ENCODE measurements at places on chromosomes 4 and X. TPM values are rescaled to one million over a fixed set of nuclear protein-coding genes. Genes with fewer than 3 reads are reported as not detected.

MAOA gene
- 0.74 TPM for total RNA-seq

SPOCK3 gene
- 3.0 TPM for total RNA-seq

SPACA5 gene
- total RNA-seq, result not detected

QDPR gene
- total RNA-seq, result 47.3 TPM

TKTL2 gene
- not detected for total RNA-seq

ASB12 gene
- not detected for total RNA-seq

TMPRSS11F gene
- not detected for total RNA-seq

GRCh38 chr4:41169256-41169800 lies 45.0 kb downstream of the APBB2 start:
- no peaks in the 10 kb centered on the region for H3K27me3 ChIP-seq
- H3K4me1 ChIP-seq, result peaks cover 50% of the 10 kb centered on the region
- no peak for DNase-seq
- H3K4me3 ChIP-seq, result no peak overlapping the region

- no peak overlapping the region for H3K27ac ChIP-seq
- no peaks in the 10 kb centered on the region for H3K36me3 ChIP-seq
- H3K4me1 ChIP-seq, result peaks cover 12% of the 10 kb centered on the region
Measured at GRCh38 chr4:169859366-169860216, 101.8 kb upstream of the HPF1 start.

- no peaks in the 10 kb centered on the region for H3K4me1 ChIP-seq
- no peak overlapping the region for H3K4me3 ChIP-seq
- no peaks in the 10 kb centered on the region for H3K27me3 ChIP-seq
- no peak overlapping the region for H3K27ac ChIP-seq
- DNase-seq, result no peak
- H3K36me3 ChIP-seq, result no peaks in the 10 kb centered on the region
Measured at GRCh38 chr4:156111686-156112085, 158.0 kb upstream of the CTSO start.

DNA sequence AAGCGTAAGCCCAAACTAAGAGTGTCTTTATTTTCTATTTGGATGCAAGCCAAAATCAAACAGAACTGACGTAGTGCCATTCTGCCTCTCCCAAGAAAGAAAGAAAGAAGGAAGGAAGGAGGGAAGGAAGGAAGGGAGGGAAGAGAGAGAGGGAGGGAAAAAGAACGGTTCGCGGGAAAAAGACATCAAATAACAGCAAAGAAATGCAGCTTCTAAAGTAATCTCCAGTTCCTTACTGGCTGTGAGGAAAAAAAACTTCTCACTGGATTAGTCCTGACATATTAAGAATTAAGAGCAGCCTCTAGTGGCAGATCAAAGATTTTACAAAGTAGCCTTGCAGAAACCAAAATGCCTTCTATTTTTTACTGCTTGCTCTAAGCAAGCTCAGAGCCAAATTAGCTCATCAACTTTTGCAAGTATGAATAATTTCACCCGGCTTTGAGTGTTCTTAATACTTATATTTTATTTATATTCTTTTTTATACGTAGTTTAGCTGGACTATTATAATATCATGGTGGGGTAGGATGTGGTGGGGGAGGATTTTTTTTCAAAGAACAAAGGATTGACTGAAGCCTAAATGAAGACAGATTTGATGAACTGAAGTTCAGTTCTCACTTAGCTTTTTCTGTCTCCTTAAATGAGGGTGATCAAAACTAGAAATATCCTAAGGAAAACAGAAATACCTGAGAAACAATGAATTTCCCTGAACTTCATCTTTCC lies 36.6 kb downstream of the PITX2 start:
- H3K27me3 ChIP-seq, result no peaks in the 10 kb centered on the region
- H3K27ac ChIP-seq, result no peak overlapping the region
- peak; percentile 6 for DNase-seq
- no peaks in the 10 kb centered on the region for H3K36me3 ChIP-seq
- no peaks in the 10 kb centered on the region for H3K4me1 ChIP-seq

DNA sequence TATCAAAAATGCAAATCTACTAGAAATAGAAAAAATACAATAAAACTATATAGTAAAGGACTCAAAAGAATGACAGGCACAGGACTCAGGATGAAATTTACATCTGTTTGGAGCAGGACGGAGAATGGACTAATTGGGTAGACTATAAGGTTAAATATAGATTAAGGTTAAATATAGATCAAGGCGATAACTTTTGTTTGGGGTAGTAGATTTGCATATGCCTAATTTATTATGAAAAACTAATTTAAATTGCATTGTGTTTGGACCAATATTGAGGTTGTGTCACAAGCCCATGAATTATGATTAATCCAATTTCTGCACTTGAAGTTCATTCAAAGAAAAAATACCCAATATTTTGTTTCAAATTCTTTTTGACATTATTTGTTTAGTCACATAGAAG lies 31.0 kb downstream of the MTHFD2L start:
- DNase-seq, result no peak
- H3K4me3 ChIP-seq, result no peak overlapping the region
- H3K27ac ChIP-seq, result no peak overlapping the region
- no peaks in the 10 kb centered on the region for H3K36me3 ChIP-seq
- H3K4me1 ChIP-seq, result no peaks in the 10 kb centered on the region

DNA sequence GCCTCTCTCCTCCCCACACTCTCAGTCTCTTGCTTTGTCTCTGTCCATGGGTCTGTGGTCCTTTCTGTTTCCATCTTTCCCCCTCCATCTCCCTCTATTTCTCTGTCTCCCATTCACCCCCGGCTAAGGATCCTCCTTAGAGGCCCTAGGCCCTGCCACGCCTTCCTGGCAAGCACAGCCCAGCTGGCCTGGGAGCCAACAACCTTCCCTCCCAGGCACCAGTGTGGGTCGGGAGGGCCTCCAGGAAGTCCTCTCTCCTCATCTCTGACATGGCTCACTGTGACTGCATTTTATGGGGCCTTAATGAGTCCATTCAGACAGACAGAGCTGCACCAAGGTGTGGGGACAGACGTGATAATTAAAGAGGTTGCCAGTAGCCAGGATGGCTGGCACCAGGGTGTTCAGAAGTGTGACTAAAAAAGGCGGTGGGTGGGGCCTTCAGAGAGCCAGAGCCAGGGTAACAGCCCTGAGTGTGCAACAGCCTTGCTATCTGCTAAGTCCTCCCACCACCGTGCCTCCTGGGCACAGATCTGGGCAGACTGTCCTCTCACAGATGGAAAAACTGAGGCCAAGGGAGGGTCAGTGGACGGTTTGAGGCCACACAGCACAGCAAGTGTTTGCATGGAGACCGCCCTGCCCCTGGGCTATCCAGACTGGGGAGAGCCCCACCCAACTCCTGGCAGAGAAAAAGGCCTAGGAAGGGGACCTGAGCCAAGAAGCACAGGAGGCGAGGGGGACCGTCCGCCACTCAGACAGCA lies 31.5 kb downstream of the BLOC1S4 start:
- no peak for DNase-seq
- no peaks in the 10 kb centered on the region for H3K36me3 ChIP-seq
- peaks cover 20% of the 10 kb centered on the region for H3K4me1 ChIP-seq
- H3K27me3 ChIP-seq, result no peaks in the 10 kb centered on the region
- H3K27ac ChIP-seq, result no peak overlapping the region
